Stimulated activated CD4-positive, alpha-beta T cell treated with anti-CD3 and anti-CD28 coated beads, Interleukin-12 subunit alpha, Interleukin-12 subunit beta, amount 100 ng/mL, for 48 hours (primary cell): ENCODE measurements at places on chromosomes 7 and 10.
A peak's percentile ranks its signal among the peaks of the same experiment; 100 is the strongest.

DNA sequence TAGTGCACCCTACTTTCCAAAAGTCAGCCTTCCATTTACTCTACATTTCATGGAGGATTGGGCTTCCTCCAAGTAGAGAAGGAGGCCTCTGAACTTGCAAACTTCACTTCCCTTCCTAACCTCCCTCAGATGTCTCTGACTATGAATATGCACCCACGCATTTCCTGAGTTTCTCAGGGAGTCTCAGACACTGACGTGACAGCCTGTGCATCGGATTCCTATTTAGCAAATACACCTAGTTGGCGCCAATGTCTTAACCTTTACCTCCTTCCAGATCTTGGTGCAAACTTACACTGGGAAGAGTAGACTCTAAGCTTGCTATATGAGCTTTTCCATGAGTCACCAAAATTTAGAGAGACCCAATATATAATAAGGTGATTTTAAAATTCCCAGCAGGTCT, 920.1 kb upstream of the AUTS2 start:
- DNase-seq: no peak

DNA sequence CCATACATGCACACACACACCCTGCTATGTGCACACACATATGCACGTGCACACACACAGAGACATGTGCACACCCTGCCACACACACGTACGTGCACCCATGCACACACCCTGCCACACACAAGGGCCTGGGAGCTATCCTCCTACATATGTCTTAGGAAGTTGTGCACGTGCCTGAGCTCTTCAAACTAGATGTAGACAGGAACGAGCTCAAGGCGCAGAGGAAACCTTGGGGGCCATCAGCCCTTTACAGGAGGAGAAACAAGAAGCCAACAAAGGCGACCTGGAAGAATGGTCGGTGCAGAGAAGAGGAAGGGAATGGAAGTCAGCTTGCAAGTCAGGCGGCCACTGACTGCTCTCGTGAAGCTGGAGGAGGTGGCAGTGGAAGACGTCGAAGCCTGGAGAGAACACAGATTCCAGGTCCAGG, 58.7 kb downstream of the AOC1 start:
- no peak for DNase-seq

DNA sequence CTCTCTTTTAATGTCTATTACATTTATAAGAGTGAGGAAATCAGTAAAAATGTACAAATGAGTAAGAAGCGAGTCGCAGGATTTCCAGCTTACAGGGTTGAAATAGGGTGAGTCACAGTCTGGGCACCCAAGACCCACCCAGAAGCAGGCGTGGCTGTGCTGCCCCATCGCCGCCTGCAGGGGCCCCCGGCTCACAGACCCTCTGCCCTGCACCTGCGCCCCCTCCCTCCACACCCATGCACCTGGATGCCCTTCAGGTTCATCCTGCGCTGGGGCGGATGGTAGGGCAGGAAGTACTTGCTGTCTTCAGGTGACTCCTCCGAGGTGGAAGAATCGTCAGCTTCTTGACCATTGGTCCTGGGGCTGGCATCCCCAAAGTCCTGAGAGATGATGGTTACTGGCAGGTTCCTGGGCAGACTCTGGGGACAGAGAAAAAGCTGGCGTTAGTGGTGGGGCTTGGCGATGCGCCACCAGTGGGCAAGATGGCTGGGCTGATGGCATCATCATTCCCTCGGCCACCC, 90.2 kb upstream of the GNA12 start:
- peak; percentile 16 for DNase-seq

- no peak for DNase-seq
These were observed 259.1 kb upstream of the MINDY3 start for GRCh38 chr10:16119445-16119844.

DNA sequence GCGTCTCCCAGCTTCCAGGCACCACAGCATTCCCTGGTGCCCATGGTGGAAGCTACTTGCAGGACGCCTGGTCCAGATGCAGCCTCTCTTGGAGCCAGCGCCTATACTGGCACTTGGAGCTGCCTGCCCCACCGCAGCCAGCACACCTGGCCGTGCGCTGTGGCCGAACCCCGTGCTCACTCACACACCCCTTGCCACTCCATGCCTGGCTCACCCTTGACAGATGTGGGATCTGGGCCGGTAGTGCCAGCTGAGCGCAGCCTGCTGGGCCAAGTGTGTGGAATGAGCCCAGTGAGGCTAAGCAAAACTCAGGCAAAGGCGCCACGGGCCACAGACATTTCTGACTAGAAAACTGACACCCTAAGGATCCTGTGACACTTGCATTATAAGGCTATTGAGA, 884.8 kb downstream of the LRMDA start:
- no peak for DNase-seq

GRCh38 chr7:120979765-120980499, 8.6 kb upstream of the CPED1 start:
- DNase-seq: no peak

DNA sequence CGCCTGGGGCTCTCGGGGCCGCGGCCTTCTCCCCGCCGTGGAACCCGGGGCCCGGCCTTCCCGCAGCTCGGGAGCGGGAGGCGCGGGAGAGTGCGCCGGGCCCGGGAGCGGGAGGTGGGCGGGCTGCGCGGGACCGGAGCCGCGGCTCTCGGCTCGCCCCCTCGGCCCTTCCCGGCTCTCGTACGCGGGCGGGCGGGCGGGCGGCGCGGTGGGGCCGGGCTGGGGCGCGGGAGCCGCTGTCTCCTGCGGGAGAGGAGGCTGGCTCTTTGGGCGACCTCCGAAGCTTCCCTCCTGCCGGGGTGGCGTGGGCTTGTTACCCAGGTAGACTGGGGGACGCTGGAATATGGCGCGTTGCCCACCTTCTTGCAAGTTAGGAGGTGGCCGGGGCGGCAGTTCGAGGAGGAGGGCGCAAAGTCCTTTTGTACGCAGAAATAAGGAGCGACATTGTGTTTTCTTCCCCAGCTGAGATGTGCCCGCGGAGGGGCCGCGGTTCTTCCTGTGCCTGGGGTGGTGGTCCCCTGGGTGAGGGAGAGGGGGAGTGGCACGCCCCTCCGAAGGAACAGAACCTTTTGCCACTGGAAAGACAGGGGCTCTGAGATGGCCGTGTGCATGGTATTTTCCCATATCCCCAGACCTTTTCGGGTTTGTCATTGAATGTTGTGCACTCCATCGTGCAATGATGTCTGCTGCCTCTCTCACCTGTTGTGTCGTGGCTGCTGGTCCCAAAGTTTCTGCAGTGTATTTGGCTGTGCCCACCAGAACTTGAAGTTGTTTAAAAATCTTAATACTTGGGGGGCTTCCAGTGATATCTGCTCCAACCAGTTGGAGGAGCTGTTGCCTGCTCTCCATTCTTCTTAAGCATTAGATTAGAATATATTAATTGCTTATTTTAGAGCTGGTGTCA, 844 bp downstream of the NRF1 start:
- no peak for DNase-seq

- no peak for DNase-seq
These were observed 100.1 kb upstream of the UNC5B start for GRCh38 chr10:71112138-71112785.

DNA sequence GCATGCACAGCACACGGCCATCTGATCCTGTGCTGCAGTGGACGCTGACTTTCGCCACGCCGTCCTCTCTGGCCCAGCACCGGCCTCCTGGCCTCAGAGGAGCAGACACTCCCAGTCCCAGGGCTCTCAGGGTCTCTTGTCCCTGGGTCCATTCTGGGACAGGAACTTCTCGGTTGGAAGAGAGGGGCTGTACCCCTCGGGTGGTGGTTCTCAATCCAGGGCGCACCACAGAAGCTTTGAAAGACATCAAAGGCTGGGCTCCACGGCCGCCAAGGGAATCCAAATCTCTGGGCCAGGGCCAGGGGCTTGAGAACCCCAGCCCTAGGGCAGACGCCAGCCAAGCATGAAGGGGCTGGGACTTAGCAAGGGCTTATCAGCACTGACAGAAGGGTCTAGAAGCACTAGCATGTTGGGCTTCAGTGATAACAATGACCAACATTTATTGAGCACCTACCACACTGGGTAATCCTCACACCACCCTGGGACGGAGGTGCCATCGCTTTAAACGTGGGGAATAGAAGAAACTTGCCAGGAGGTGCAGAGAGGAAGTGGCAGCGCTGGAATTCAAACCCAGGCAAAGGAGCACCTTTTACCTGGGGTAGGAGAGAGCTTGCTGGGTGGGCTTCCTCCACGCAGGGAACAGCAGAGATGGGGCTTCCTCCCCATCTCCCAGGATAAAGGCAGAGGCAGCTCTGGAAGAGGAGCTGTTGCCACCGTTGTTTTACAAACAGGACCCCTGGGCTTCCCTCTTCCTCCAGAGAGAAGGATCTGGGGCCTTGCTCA, 1.8 kb upstream of the PYROXD2 start:
- no peak for DNase-seq

GRCh38 chr10:59908808-59909143, 2.4 kb upstream of the CCDC6 start:
- no peak for DNase-seq

GRCh38 chr7:98375664-98376063, 25.2 kb downstream of the BAIAP2L1 start:
- DNase-seq: no peak

DNA sequence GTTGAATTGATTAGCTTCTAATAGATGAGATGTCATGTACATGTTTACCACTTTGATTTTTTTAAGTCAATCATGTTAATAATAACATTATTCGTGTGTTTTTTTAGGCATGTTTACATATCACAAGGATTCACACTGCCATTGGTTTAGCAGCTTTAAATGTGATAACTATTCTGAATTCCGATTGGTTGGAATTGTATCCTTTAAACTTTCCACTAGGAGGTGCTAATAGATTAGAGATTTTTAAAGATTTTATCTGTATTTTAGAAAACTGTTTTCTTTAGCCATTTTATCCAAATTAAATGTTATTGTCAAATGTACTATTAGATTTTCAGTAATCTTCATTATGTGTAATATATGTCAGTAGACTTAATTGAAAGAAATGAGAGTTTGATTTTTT, 83.2 kb downstream of the HECTD2 start:
- DNase-seq: no peak

- DNase-seq: no peak
These were observed 3.8 kb downstream of the ZYX start for GRCh38 chr7:143384661-143385631.
